ENCODE measurements at places on chromosomes 4 and X.

GRCh38 chrX:29851857-29852605, 363.3 kb upstream of the MAGEB2 start:
- peak; percentile 59 for DNase-seq

DNA sequence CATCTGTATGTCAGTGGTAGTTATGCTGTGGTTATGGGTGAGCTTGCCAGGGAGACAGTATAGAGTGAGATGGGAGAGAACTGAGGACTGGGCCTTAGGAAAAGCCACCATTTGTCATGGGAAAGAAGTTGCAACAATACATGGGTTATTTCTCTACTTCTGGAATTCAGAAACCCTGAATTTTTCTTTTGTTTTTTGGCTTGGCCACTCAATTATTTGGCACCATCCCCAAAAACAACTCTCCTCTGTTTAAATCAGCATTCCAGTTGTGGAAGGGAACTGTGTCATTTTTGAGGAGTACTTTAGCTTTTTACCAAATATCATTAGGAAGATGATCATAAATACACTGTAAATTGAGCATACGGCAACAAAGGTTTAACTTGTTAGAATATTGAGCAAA, 41.1 kb upstream of the ACSL4 start:
- DNase-seq = no peak

DNA sequence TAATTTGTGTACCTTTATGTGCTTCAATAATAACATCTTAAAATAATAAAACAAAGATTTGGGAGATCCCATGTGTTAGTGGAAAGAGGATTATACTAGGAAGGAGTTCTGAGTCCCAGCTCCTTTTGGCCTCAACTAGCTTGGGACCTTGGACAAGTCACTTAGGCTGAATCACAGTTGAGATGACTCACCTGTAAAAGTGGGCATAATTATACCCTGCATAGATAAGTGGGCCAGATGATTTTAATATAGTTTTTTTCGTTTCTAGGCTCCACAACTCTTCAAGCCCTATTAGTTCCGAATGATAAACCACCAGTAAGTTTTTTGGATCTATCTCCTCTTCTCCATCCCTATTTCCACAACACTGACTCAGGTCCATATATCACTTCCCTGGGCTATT, 131.8 kb downstream of the ENOX2 start:
- DNase-seq = no peak

DNA sequence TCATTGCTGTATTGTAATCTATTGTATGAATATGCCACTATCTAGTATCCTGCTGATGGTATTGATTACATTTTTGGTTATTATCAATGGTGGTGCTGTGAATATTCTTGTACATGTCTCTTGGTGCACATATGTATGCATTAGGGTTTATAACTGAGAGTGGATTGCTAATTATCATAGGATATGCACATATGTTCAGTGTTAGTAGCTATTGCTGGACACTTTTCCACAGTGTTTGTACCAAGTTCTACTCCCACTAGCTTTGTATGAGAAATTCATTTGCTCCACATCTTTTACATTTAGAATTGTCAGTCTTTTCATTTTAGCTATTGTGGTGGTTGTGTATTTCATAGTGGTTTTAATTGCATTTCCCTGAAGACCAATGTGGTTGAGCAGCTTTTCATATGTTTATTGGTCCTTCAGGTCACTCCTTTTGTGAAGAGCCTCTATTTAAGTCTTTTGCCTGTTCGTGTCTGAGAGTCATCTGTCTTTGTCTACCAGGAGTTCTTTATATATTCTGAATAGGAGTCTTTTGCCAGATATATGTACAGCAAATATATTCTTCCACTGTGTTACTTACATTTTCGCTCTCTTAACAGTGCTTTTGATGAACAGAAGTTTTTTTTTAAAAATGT, 87.1 kb downstream of the TBC1D19 start:
- DNase-seq = no peak

- no peak for DNase-seq
Observed at GRCh38 chr4:136898590-136899248, 633.6 kb downstream of the PCDH18 start.

DNA sequence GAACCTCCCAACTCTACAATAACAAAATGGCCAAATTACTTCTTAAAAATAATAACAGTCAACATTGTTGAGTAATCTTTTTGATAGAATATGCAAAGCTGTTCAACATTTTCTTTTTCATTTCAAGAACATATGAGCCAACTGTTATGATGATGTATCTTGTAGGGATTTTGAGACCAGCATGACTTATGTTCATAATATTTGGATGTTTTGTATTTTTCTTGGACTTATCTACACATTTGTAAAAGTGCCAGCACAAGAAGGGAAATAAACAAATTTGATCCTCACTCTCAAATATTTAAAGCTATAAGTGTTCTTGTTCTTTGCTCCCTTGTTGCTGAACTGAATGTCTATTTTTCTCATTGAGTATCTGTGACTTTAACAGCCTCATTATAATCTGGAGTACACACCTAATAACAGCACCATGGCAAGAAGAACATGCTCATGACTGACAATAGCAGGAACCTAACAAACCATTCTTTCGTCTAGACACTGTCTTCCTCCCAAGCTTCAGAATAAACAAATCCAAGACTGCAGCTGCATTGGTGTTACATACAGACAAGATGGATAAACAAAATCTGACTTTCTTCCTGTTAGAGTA, 1049.7 kb downstream of the FAT4 start:
- no peak for DNase-seq

DNA sequence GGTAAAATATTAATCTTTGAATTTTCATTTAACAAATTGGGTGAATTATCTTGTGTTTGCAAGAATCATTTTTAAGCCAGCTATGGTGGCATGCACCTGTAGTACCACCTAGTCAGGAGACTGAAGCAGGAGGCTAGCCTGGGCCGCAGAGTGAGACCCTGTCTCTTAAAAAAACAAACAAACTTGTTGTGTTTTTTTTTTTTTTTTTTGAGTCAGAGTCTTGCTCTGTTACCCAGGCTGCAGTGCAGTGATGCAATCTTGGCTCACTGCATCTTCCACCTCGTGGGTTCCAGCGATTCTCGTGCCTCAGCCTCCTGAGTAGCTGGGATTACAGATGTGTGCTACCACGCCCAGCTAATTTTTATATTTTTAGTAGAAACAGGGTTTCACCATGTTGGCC, 2.2 kb downstream of the TXLNG start:
- no peak for DNase-seq

GRCh38 chr4:40923316-40924095, 173.8 kb downstream of the NSUN7 start:
- DNase-seq = peak; percentile 94

- DNase-seq = no peak
Observed at GRCh38 chrX:136182414-136182813, 35.1 kb downstream of the FHL1 start.

- no peak for DNase-seq
Observed at GRCh38 chr4:168383510-168383909, 65.0 kb upstream of the DDX60 start.

DNA sequence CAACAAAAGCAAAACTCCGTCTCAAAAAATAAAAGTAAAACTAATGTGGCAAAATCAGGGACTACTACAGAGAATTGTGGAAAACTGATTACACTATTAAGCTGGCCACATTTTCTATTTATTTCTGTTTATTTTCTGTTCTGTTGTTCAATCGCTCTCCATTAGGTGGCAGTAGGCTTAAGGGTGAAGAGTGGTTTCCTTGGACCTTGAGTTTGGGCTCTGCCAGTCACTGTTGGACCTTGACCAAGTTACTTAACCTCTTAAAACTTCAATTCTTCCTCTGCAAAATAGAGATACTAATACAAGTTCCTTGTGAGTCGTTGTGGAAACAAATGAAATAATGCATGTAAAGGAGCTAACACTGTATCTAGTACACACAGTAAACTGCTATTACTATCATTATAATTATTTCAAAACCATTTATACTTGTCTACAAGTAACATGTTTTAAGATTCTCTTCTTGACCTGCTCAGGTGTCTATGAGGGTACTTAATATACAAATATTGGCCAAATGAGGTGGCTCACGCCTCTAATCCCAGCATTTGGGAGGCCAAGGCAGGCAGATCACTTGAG, 15.2 kb downstream of the HSD17B11 start:
- peak; percentile 81 for DNase-seq

DNA sequence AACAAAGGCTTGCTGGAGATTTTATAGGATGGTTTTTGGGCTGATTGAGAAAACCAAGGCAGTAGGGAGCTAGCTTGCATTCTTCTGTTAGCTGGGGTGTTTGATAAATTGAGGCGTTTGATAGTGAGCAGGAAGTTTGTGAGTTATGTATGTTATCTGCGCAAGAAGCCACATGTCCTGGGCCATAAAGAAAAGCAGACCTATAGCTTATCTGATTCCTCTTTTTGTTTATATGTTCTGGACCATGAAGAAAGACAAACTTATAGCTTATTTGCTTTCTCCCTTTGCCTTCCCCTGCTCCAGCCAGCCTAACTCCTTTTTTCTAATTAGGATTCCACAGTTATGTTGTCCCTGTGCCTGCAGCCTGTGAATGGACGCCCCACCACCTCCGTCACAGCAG, 9.2 kb downstream of the HNRNPH2 start:
- no peak for DNase-seq

DNA sequence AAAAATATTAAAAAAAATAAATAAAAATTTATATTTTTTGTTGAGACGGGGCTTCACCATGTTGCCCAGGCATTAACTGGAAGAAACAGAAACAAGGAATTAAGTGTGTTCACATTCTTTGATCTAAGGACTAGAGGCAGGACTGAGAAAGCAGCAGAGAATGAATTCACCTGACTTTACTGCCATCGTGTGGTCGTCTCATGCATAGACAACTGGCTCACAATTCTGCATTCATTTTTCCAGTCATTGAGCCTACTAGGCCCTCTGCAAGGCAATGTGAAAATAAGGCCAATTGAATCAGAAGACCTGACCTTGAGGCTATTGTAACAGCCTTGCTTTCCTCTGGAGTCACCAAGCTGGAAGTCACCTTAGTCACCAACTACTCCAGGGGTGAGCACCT, 37.4 kb downstream of the LHFPL1 start:
- peak; percentile 73 for DNase-seq

DNA sequence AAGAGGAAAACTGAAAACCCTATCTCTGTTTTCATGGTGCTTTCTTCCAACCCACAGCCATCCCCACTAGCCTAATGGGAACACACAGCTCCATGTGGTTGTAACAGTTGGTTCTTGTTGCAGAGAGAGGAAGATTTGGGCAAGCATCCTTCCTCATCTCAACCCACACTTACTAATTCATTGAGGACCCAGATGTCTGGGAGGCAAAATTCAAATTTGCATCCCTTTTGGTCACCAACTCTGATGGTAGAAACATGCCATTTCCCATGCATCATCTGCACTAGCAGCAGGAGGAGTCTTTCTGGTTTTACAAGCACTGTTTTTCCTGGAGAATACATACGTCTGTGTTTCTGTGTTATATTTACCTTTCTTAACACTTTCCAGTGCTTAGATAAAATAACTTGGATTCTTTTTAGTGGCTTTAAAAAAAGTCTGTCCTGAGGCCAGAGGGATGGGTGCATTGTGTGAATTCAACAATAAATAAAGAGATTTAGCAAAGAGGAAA, 301.0 kb downstream of the KCTD8 start:
- DNase-seq = no peak

- no peak for DNase-seq
Observed at GRCh38 chrX:68018248-68019203, 414.8 kb downstream of the OPHN1 start.

- no peak for DNase-seq
Observed at GRCh38 chrX:3449287-3449686, 102.8 kb upstream of the MXRA5 start.

All from pons (tissue), 1 donor.